ENCODE measurements at places on chromosomes 5 and 9.

- no peak for DNase-seq
Measured at GRCh38 chr9:127923771-127924170, 6.8 kb downstream of the PIP5KL1 start.

DNA sequence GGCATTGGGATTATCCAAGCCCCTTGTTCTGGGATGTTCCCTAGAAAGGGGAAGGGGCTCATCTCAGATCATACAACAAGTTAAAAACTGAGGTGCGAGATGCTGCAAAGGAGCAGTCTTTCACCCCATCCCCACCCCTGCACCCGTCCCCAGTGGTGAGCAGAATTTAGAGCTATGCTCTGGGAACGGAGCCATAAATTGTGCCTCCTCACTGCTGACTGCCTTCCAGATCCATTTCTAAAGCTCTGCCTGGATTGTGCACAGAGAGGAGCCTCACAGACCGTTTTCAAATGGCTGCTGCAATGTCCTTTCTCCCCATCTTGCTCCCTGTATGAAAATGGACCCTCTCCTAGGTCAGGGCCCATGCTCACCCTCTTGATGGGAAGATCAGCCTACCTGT lies 8.3 kb downstream of the SLC25A48 start:
- DNase-seq, result no peak

- DNase-seq, result no peak
Measured at GRCh38 chr9:21558079-21558478, 76.0 kb upstream of the IFNE start.

- no peak for DNase-seq
Measured at GRCh38 chr5:158014372-158014771, 155.4 kb upstream of the CLINT1 start.

- no peak for DNase-seq
Measured at GRCh38 chr5:169584998-169585451, 1.5 kb downstream of the SPDL1 start.

- no peak for DNase-seq
Measured at GRCh38 chr5:114984796-114985195, 184.9 kb downstream of the TRIM36 start.

GRCh38 chr5:77637170-77637997 lies 1.1 kb downstream of the OTP start:
- no peak for DNase-seq

DNA sequence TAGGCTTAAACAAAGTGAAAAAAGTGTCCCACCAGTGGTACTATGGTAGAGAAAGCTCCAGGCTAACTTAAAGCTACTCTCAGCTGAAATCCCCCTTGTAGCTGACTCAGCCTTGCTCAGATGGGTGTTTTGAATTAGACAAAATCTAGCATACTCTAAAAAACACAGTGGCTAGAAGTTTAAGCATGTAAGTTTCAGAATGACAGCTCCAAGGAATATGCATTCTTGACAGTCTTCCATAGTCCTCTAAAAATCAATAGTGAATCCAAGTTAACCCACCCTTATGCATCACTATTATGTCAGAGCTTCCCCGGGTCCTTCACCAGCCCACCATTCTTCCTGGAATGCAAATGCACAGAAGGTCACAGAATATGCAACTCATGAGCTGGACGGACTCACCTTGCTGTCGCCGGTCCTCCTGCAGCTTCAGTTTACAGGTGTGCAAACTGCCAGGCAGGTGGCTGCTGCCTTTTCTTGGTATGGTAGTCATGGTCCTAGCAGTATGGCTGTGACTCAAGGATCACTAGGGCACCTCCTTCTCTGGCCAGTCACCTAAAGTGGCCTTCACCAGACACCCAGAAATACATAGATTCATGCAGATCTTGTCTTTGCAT lies 668 bp downstream of the RANBP3L start:
- no peak for DNase-seq

- DNase-seq, result no peak
Measured at GRCh38 chr9:75490326-75490725, 400.1 kb upstream of the PCSK5 start.

DNA sequence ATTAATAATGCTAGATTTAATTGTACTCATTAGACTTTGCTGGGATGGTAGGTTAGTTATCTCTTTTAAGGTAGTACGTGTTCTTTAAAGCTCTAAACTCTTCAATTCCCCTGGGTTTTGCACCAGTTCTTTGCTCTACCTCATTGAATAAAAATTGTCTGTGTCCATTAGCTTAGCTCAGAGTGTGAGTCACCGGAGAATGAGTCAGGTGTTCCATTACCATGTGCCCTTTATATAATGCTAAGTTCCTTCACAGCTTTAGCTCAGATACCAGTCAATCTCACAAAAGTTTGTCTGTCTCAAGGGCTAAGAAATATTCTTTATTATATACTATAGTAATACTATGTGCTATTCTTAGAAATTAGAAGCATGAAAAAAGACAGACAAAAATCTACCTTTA lies 339.4 kb downstream of the PRELID2 start:
- no peak for DNase-seq

All from activated CD4-positive, alpha-beta memory T cell treated with anti-CD3 and anti-CD28 coated beads, Interleukin-2, amount 10 ng/mL, durations not matched to agents 7 days and 5 days (primary cell).